ENCODE measurements at places on chromosomes 6 and 20.
A peak's percentile ranks its signal among the peaks of the same experiment; 100 is the strongest.

- DNase-seq = no peak
Observed at GRCh38 chr6:12096342-12096741, 84.2 kb downstream of the HIVEP1 start.

GRCh38 chr20:16785226-16785625 lies 37.1 kb downstream of the OTOR start:
- no peak for DNase-seq

GRCh38 chr20:1686151-1686748 lies 28.7 kb upstream of the SIRPG start:
- no peak for DNase-seq

DNA sequence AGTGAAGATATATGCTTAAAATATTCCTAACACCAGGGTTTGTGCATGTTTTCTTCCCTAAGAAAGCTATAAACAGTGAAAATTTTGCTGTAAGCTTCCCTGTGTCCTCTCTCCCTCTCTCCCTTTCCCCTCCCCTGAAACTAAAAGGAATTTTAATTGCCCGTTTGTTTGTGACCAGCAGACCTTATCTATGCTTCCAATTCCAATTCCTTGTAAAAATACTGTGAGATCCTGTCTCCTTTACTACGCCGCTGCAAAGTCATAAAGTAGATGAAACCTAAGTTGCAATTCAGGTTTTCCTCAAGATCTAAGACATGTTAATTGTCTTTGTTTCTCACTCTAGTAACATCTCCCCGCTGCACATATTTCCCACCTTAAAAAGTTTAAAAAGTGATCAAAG lies 82.3 kb downstream of the DNAH8 start:
- no peak for DNase-seq

DNA sequence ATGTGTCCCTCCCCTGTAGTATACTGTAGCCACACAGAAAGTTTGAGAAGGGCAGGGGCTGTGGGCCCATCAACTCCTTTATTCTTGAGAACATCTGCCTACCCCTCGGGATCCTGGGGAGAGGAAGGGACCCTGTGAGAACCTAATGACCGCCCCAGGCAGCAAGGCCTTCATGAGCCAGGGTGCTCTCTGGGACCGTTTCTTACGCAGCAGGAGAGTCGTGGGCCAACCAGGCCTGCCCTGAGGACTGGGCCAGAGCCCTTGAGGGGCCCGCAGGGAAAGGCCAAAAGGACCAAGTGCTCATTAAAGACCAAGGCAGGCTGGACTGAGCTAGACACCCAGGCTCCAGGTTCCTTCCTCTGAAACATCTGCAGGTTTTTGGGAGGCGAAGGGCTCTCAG lies 5.2 kb downstream of the SGK2 start:
- DNase-seq = no peak

- DNase-seq = peak; percentile 78
Observed at GRCh38 chr6:142784344-142784743, 160.6 kb downstream of the HIVEP2 start.

- no peak for DNase-seq
Observed at GRCh38 chr6:17932330-17932852, 55.0 kb downstream of the KIF13A start.

DNA sequence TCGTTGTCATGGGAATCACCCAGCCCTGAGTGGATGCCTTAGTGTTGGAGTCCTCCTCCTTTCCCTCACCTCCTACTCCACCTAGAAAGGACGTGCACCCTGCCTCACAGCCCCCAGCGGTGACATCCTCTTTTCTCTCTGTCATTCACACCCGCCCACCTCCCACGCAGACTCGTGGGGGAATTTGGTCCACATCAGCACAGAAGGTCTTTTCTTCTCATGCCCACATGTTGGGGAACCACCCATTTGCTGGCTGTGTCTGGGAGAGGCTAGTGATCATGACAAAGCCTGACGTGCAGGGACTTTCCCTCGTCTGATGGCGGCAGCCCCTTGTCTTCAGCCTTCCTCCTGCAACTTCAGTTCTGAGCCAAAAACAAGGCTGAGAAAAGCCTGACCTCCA lies 96.0 kb upstream of the CNKSR3 start:
- peak; percentile 16 for DNase-seq

GRCh38 chr20:60506061-60506460 lies 547.8 kb downstream of the CDH26 start:
- DNase-seq = no peak

DNA sequence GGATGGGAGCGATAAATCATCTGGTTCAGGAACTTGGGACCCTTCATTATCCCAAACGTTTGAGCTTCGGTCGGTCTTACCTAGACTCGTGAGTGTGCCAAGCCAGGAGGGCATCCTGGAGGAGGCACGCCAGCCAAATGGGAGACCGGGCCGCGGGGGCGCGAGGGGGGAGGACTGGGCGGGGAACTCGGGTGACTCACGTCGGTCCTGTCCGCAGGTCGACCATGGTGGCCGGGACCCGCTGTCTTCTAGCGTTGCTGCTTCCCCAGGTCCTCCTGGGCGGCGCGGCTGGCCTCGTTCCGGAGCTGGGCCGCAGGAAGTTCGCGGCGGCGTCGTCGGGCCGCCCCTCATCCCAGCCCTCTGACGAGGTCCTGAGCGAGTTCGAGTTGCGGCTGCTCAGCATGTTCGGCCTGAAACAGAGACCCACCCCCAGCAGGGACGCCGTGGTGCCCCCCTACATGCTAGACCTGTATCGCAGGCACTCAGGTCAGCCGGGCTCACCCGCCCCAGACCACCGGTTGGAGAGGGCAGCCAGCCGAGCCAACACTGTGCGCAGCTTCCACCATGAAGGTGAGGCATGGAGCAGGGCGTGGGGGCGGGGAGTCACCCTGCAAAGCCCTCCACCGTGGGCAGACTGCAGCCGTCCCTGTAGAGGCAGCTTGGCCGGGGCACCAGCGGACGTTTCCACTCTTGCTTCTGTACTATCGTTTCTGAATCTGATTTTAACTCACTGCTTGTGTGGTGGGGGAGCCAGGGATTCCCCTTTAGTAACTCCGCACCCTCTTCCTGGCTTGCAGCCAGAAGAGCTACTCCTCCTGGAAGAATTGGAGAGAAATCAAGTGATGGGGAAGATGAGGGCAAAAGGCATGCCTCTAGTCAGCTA lies 2.7 kb downstream of the BMP2 start:
- DNase-seq = peak; percentile 42

GRCh38 chr20:1125277-1125676 lies 6.9 kb downstream of the PSMF1 start:
- no peak for DNase-seq

DNA sequence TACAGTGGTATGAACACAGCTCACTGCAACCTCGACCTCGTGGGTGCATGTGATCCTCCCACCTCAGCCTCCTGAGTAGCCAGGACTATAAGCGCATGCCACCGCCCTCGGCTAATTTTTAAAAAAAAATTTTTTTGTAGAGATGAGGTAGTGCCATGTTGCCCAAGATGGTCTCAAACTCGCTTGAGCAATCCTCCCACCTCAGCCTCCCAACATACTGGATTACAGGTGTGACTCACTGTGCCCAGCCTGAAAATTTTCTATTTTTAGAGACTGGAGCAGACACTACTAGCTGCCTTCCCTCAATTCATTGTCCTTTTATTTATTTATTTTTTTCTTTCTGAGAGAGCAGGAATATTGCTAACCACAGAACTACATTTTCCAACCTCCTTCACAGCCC lies 20.3 kb upstream of the GTF3C6 start:
- peak; percentile 46 for DNase-seq

DNA sequence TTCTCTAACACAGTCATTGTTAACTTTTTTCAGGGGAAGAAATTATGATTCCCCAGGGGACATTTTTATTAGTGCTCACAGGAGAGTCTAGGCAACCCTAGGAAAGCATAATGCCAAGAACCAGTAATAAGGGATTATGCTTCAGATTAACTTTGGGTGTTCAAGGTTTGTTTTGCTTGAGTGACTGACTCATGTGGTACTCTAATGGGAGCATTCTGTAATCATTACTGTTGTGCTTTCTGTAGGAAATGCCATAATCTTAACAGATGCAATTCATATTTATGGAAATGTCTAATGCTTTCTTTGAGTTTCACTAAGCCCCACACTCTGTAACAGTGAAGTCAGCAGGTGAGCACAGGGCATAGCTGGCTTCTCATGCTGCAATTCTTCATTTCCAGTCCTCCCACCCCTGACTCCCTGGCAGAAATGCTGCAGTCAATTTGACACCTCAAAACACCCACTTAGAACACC lies 263.4 kb upstream of the MAN1A1 start:
- no peak for DNase-seq

- no peak for DNase-seq
Observed at GRCh38 chr6:73006146-73006545, 219.2 kb downstream of the KHDC1L start.

DNA sequence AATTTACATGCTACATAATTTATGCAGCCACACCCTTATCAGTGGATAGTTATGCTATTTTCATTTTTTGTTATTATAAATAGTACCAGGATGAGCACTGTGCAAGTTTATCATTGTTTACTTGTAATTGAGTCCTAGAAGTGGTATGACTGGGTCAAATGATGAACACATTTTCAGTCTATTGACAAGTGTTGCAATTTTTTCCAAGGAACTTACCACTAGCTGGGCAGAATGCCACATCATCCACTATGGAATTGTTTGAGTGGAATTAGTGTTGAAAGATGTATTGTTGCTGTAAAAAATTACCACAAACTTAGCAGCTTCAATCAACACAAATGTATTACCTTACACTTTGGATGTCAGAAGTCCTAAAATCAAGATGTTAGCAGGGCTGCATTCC lies 38.1 kb upstream of the OPN5 start:
- DNase-seq = no peak

GRCh38 chr6:80541181-80541580 lies 434.7 kb downstream of the BCKDHB start:
- DNase-seq = no peak

GRCh38 chr6:100447081-100447899 lies 17.4 kb downstream of the SIM1 start:
- DNase-seq = no peak

All from NB4 (cell line).